Activated CD8-positive, alpha-beta memory T cell treated with anti-CD3 and anti-CD28 coated beads for 1 hour (primary cell): ENCODE measurements at places on chromosomes 1 and 21.

DNA sequence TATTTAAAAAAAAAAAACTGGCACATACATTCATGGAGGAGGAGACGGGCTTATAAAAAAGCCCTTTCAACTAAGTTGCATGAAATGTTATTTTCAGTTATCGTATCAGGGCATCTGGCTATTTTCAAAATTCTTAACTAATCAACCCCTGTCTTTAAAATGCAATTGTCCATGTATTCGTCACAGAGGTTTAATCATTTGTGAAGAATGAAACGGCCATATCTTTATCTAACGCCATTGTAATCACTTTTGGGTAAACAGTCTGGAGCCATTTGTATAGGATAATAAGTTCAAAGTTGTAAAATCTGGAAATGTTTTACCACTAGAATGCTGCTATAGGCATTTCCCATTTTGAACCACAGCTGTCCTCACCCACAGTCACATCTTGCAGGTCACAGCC lies 30.4 kb downstream of the SLC30A10 start:
- DNase-seq: no peak

DNA sequence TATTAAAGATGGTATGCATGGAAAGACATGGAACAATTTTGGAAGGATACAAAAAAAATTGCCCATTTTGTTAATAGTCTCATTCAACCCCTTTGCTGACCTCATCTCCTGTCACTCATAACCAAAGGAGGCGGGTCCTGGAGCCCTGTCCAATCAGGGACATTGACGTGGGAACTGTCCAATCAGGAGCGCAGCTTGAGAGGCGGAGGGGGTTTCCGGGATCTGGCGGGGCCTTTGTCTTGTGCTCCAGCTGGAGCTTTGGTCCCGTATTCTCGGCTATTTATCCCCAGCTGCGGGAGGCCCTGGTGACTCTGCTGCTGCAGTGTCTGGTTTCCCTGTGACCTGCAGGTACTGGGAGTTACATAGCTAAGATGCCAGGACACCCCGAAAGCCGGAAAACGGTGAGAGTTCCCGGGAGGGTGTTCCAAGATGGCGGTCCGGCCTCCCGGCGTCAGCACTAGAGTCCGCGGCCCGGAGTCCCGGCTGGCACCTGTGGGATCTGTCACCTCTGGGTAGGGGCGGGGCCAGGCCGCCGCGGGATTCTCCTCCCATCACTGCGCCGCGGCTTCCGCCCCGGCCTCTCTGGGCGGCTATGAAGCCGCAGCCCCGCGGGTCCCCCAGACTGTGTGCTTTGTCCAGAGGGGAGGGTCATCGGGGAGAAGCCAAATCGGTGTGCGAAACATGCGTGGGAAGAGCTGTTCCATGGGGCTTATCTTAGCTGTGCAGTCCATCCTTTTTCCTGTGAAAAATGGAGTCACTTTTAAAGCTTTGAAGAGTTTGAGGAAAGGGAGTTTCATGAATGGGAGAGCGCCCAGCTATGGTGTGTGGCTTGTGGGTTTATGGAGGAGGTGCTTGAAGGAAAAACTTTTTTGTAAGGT lies at the start of gene ZNF678:
ZNF678 (plus strand) TSS at position 233 of the 878 bp plus-strand sequence. CDS start 87,436 bp downstream, outside the sequence.
- DNase-seq: peak; percentile 67

DNA sequence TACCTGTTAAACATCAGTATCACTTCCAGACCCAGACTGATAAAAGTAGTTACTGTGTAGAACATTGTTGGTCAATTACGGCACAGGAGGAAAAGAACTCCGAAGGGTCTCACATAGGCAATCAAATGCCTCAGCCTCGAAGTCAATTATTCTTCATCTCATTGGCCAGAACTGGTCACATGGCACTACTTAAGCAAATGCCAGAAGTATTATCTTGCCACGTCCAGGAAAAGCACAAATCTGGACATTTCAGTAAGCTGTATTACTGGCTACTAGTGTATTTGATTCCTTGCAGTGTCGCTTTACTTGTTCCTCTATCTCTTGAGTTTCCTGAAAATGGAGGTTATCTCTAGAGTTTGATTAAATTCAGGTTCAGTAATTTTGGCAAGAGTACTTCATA lies 24.4 kb downstream of the DIO1 start:
- DNase-seq: no peak

GRCh38 chr1:101235696-101236515 lies 913 bp upstream of the S1PR1 start:
- DNase-seq: no peak

GRCh38 chr1:156258859-156259258 lies 11.0 kb upstream of the PAQR6 start:
- DNase-seq: no peak

DNA sequence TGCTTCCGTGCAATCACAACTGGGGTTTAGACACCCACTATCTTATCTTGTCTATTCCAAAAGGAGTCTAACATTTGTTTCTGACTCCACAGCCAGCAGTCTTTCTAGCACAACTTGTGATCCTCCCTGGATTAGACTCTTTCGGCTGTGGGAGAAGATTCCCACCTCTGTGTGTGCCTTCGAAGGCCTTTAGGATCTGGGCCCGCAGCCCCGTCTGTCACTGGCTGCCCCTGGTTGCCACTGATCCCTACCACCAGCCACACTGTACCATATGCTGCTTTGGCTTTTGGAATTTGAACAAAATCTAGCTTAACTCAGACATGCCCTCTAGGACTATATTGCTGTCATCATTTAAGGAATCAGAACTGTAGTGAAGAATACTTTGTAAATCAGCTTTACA lies 18.0 kb downstream of the NTPCR start:
- DNase-seq: no peak

DNA sequence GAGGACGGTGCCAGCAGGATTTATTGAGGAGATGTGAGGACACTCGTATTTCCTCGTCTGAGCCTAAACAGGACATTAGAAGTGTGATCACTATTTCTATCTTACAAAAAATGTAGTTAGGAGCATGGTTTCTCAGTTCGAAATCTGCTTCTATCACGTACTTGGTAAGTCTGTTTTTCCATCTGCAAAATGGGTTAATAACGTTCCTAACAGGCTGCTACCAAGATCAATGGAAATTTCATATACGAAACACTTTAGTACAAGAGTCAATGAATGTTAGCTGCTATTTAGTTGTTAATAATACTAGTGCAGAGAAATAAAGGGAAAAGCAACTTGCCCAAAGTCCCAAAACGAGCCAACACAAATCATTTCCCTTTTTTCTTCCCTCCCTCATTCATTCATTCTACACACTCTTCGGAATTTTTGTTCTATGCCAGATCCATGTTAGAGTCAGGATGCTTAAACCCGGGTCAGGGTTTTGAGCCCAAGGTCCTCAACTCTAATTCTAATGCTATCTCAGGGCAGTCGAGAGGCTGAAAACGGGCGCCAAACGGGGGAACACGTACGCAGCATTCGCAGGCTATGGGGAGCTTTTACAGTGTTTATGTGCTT lies 608 bp downstream of the SNRNP40 start:
- DNase-seq: no peak

DNA sequence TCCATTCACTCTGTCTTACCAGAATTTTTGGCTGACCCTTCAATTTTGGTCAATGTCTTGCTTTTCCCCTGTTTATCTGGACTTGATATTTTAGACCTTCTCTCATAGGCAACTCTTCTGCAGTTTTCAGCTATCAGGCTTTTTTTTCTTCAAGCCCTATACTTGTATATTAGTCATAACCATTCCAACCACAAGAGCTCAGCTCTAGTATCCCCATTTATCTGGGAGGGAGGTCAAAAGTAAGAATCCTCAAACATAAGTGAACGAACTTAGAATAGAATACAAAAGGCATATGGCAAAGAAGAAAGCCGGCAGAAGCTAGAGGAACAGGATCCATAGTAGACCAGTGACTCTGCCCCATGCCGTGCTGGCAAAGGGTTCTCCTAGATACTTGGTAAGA lies 45.9 kb upstream of the TNFSF4 start:
- DNase-seq: no peak

DNA sequence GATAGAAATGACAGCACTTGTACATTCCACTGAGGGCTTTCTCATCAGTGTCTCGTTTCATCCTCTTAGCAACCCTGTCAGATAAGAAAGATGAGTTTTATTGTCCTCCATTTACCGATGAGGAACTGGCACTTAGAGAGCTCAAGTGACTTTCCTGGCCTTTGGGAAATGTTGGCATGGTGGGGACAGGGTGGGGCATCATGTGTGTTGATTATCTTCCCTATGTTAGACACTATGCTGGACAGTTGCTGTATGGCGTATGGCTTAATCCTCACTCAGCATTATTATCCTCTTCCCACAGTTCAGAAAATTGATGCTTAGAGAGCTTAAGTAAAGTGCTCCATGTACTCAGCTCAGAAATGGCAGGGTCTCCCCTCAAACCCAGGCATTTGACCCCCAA lies 163.2 kb downstream of the CAMTA1 start:
- no peak for DNase-seq

DNA sequence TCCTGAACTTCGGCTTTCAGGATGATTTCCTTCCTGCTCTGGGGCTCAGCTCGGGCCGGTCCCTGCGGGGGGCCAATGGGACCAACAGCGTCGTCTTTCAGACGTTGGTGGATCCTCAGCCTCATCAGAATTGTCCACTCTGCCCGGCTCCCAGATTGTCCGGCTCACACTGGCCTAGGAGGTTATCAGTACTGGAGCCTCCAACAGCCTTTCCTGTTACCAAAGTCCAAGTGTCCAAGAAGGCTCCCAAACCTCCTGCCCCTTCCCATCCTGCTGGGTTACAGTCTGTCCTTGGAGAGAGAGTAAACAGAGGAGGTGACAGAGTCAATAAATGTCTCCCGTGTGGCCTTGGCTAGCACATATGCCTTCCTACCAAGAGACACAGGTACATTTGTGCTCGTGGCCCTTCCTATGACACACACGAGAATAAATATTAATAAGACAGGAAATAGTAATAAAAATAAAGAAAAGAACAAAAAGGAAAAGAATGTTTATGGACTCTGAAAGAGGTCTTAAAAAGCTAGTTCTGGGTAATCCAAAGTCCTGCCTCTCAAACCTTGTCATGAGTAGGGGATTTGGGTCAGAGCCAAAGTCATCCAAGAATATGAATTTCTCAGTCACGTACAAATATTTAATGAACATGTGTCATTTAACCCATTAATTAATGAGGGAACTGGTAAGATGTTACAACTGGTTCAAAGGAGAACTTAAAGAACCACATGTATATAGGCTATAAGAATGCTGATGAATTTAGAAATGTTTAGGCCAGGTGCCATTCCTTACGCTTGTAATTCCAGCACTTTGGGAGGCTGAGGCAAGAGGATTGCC lies 80.8 kb upstream of the SLC2A1 start:
- DNase-seq: no peak

GRCh38 chr21:25913479-25913878 lies 178.7 kb downstream of the GABPA start:
- no peak for DNase-seq

- no peak for DNase-seq
Observed at GRCh38 chr1:31790641-31791091, 25.2 kb downstream of the SPOCD1 start.

DNA sequence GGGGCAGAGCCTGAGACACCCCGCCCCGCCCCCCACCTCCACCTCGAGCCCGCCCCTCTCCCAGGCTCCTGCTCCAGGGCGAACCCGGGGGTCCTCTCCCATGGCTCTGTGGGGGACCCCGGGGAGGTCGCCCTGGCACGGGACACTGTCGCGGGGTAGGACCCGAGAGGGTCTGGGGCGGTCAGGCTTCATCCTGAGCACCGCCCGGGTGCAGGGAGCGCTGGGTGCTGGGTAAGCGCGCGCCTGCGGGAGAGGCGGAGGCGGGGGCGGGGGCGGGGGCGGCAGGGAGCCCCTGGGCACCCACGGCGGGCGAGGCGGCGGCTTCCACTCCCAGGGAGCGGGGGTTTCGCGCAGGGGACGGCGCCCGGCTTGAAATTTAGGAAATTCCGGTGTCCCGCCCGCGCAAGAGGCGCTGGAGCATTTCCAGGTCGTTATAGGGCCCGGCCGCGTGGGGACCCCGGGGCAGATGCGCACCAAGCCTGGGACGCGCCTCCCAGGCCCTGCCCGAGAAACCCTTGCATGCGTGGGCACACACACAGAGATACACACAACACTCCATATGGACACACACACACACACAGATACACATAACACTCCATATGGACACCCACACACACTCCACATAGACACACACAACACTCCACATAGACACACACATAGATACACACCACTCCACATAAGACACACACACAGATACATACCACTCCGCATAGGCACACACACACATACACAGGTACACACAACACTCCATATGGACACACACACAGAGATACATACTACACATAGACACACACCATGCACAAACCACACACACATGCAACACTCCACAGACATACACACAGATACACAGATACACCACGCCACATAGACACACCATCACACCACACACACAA lies 48.7 kb upstream of the SLC19A1 start:
- peak; percentile 12 for DNase-seq

DNA sequence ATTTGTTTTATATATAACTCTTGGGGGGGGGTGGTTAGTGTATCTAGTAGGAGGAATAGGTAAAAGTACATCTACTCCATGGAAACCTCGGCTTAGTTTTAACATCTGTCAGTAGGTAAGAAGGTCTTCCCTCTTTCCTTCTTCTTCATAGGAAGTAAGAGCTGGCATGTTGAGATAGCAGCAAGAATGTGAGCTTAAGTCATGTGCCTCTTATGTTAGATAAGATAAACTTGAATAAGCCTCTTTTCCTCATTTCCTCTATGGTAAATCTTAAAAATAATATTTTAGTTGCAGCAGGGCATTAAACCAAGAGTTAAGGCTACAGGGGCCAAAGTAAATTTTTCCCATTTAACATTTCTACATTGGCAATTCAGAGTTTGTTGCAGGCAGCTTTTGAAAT lies 100.4 kb downstream of the MAP3K21 start:
- DNase-seq: no peak

DNA sequence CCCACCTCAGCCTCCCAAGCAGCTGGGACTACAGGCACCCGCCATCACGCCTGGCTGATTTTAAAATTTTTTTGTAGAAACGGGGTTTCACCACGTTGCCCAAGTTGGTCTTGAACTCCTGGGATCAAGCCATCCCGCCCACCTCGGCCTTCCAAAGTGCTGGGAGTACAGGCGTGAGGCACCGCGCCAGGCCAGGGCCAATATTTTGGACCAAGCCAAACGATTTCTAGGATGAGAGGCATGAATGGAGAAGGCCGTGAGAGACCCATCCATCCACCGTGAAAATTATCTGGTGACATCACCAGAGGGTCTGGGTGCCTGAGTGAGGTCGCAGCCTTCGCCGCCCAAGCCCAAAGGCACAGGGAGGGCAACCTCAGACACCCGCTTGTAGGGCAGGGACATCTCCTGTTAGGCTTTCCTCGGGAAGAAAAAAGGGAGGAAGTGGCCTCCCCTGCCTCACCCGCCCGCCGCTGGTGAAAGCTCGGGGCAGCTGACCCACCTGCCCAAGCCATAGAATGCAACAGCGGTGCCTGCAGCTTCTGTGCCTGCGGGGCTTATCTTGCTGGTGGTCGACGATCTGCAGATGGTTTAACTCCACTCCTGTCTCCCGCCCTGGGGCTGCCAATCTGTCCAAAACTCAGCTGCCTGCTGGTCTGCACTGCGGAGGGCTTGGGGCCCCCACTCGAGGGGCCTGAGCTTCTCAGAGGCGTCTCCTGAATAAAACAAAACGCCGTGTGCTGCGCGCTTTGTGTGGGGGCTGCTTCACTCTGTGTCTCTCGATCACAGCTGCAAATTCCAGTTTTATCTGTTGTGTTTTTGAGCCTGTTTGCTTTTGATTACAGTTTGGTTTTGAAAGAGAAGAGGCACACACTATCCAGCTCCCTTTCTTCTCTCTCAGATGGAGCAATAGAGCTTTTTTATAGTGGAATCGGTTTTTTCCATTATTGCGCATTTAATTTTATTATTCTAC lies 85.8 kb downstream of the MRPS6 start:
- DNase-seq: no peak

GRCh38 chr1:210456731-210457255 lies 128.1 kb downstream of the HHAT start:
- no peak for DNase-seq
